Bronchial epithelial cell (primary cell): ENCODE measurements at places on chromosomes 3 and 15. TPM values are rescaled to one million over a fixed set of nuclear protein-coding genes. Genes with fewer than 3 reads are reported as not detected.

Gene TP63
- 122 TPM in 2 replicates for total RNA-seq

Gene AMOTL2
- total RNA-seq, result 54.2 and 89.9 TPM in 2 replicates

Gene PLSCR5
- total RNA-seq, result not detected in 2 replicates

Gene HDC
- not detected in 2 replicates for total RNA-seq

Gene IL17RE
- total RNA-seq, result 0.53 and 2.6 TPM in 2 replicates
